H9 (cell line): ENCODE measurements at places on chromosomes 6 and 20.

- H3K36me3 ChIP-seq, result no peaks in the 10 kb centered on the region
- no peak overlapping the region for H3K4me3 ChIP-seq
- no peak for DNase-seq
- no peaks in the 10 kb centered on the region; the same call in 1 of the 2 replicates for H3K27me3 ChIP-seq
- no peak overlapping the region for H3K27ac ChIP-seq
These were observed 3.8 kb upstream of the SIRPB1 start for GRCh38 chr20:1623501-1624205.

DNA sequence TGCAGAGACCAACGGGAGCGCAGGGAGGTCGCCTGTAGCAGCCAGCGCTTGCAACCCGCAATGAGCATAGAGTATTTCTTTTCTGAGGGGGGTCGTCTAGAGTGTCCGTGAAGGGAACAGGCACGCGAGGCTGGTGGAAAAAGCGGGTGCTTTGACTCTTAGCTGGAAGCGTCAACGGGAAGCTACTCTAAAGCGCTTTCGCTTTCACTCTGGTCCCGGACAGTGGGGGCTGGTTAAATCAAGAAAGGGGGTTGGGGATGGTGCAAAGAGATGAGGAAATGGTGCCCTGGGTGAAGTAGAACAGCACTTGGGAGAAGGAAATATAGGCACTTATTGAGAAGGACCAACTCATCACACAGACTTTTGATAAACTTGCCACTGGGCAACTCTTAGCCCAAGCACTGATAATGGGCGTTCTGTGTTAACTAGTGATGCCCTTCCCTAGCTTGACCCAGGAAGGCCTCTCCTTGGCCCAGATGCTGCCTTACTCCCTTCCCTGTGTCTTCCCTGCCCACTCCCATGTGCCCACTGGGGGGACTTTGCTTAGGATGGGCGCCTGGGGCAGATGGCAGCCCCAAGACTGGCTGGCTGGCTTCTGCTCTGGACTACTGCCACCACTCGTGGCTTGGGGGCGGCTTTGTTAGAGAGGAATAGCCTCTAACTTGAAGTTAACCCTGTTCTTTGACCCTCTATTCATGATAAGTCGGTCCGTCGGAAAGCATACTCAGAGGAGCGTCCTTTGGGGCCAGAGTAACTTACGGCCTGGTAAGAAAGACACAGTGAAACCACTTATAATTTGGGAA lies 585 bp downstream of the PSMB9 start:
- peak overlapping the region; percentile 89 for H3K4me3 ChIP-seq
- peaks cover 6% of the 10 kb centered on the region; the same call in 1 of the 2 replicates for H3K27me3 ChIP-seq
- no peak overlapping the region for H3K27ac ChIP-seq
- H3K4me1 ChIP-seq, result no peaks in the 10 kb centered on the region; the same call in 1 of the 2 replicates
- peaks cover 5% of the 10 kb centered on the region for H3K36me3 ChIP-seq

- H3K27ac ChIP-seq, result peak overlapping the region; percentile 84
- no peaks in the 10 kb centered on the region for H3K4me1 ChIP-seq
- peak overlapping the region; percentile 83 for H3K4me3 ChIP-seq
These were observed 764 bp downstream of the BAG6 start for GRCh38 chr6:31651602-31652191.

DNA sequence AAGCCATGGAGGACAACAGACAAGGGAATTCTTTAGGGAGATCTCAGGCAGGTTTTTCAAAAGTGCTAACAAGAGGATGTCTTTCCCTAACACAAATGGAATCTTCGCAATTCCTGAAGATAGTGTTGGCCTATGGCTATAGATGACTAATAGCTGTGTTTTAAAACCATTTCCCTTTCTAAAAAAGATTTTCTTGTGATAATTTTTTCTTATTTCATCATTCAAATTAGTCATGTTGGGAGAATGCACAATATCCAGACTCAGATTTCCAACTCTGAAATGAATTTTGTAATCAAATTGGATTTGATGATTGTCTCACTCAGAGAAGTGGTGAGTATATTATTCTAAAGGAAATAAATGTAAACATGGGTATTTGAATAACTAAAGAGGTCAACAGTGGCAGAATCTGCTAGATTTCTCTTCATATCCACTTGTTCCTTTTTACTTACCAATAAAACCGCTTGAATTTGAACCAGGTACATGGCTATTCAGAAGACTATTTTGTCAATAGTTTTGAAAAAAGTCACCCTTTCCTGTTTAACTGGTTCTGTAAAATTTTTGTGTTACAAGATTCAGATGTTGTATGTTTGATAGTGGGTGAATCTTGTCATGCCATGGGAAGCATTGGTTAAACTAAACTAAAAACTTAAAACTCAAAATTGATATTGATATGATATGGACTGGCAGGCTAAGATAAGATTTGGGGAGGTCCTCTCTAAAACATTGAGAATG lies 1223.7 kb upstream of the EYS start:
- H3K4me3 ChIP-seq, result no peak overlapping the region
- no peaks in the 10 kb centered on the region for H3K27me3 ChIP-seq
- no peak for DNase-seq

DNA sequence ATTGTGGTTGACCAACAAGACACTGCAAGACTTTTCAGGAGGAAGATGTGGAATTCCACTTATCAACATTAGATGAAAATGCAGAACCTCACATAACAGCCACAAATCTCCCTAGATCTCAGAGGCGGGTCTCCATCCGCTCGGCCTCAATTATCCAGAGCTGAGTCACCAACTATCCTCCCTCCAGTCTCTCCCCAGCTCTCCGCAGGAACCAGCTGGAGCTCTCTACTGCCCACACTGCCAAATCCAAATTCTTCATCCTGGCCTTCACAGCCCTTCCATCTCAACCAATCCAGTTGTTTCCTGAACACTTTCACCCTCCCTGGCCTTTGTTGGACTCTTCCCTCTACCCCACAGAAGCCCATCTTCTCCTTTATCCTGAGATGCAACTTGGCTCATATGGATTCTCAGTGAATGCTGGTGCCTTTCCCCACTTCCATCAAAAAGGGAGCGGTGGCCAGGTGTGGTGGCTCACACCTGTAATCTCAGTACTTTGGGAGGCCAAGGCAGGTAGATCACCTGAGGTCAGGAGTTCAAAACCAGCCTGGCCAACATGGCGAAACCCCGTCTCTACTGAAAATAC lies 3.5 kb upstream of the TGIF2 start:
- peaks cover 8% of the 10 kb centered on the region for H3K4me1 ChIP-seq
- H3K4me3 ChIP-seq, result no peak overlapping the region; the same call in 1 of the 2 replicates
- peaks cover 13% of the 10 kb centered on the region for H3K36me3 ChIP-seq
- DNase-seq, result peak; percentile 44
- H3K27me3 ChIP-seq, result no peaks in the 10 kb centered on the region
